ENCODE measurements at places on chromosomes 7 and 10.

GRCh38 chr7:44375236-44375699 is 49.9 kb upstream of the CAMK2B start:
- DNase-seq, result peak; percentile 37

DNA sequence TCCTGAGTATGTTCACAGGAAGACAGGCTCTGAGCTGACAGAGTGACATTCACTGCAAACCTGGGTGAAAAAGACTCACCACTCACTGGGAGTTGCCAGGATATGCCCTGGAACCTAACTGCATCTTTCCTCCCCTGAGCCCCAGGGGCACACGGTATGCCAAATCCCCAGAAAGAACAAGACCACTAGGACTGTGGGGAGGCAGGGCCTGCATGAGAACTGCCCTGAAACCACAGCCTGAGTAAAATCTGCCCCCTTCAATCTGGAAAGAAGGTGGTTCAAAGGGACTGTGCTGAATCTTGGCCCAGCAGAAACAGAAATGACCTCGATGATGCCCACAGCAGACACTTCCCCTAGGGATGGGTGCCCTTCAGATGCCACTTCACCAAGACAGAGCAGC is 6.5 kb downstream of the FAM53B start:
- DNase-seq, result no peak

DNA sequence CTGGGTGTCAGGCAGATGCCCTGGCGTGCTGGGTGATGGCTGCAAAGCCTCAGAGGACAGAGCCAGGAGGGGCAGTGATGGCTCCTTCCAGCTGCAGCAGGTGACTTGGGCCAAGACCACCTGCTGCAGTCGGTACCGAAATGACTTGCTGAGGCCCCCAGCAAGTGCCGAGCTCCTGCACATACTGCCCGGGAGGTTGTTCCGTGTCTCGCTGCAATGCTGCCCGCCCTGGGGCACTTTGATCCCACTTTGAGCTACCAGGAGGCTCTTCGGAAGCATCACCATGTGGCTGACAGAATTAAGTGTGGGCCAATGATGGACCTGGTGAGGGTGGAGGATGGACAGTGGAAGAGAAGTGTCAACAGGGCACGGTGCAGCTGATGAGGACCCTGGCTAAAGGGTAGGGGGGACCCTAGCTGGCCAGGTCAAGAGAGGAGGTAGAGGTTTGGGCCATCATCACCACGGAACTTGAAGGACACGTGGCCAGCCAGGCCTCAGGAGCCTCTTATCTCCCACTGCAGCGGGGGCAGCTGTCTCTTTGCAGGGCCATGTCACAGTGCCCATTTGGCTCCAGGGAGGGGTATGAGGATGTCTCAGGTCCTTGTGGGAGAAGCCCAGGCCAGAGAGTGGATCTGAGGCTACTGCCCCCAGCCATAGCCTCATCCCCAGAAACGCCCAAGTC is 51.1 kb upstream of the NANOS1 start:
- DNase-seq, result peak; percentile 22

DNA sequence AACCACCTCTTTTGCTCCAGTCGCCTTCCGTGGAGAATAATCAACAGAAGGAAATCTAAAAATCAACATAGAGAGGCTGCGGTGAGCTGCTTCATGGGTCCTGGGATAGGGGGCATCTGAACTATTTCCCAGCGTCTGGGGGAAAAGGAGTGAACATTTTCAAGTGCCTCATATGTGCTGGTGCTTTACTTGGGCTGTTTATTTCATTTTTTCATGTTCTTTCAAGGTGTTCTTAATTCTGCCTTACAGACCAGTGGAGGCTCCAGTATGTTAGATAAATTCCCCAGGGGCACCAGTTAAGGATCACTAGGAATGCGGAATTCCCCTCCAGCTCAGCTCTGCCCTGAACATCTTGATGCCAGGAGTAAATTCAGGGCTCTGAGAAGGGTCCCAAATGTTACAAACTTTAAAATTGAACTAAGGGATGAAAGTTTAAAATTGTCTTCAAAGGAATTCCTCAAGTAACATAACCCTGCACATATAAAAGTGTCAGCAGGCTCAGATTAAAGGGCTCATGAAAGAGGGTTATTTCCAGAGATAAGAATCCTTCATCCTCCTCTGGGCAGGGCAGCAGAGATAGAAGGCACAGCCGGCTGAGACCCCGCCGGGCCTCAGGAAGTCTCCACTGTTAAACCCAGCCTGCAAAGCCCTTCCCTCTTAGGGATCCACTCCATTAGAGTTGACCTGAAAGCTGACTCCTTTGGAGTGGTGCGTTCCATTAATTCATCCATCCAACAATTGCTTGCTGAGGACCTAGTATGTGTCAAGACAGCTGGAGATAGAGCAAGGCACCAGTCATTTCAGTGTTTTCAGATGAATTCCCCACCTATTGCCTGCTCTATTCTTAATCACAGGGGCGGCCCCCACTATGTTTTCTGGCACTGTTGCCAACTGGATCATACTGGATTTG is 345.8 kb downstream of the KCNMA1 start:
- DNase-seq, result no peak

- DNase-seq, result no peak
Measured at GRCh38 chr10:110423650-110424049, 74.1 kb upstream of the DUSP5 start.

GRCh38 chr7:99142727-99143520 is 984 bp downstream of the SMURF1 start:
- peak; percentile 82 for DNase-seq

DNA sequence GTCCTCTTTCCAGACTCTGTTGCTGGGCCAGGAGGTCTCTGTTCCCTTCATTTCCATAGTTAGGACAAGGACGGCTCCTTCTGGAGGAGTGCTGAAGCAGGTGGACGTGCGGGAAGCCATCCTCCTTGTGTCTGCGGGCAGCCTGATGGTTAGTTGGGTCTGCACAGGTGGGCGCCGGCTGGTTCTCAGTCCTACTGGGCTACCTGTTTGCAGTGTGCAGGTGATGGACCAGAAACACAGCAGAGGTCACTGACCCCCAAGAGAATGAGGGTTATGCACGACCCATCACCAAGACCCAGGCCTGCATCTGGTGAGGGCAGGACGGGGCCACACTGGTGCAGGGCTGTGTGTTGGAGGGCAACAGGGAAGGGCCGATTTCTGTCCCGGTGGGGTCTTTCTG is 7.8 kb downstream of the RARRES2 start:
- no peak for DNase-seq

GRCh38 chr7:3153118-3153517 is 109.5 kb upstream of the CARD11 start:
- DNase-seq, result no peak

DNA sequence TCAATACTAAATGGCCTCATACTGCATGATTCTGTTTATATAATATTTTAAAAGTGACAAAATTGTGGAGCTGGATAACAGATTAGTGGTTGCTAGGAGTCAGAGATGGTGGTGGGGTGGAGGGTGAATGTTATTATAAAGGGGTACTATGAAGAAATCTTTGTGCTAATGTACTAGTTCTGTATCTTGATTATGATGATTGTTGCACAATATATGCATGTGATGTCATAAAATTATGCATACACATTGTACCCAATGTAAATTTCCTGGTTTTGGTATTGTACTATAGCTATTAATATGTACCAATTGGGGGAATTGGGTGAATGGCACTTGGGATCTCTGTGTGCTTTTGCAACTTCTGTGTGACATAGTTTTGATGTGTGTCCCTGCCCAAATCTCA is 112.2 kb downstream of the TMEM26 start:
- DNase-seq, result no peak

All from liver (tissue), 10 donors.